ENCODE measurements at places on chromosomes 4 and X. TPM values are rescaled to one million over a fixed set of nuclear protein-coding genes. Genes with fewer than 3 reads are reported as not detected.

Gene EDA2R
- 9.7 TPM for total RNA-seq

GRCh38 chr4:113636877-113637276, 124.7 kb downstream of the CAMK2D start:
- DNase-seq = peak; percentile 68

GRCh38 chr4:135605076-135605475, 1403.5 kb upstream of the PABPC4L start:
- no peak for DNase-seq

DNA sequence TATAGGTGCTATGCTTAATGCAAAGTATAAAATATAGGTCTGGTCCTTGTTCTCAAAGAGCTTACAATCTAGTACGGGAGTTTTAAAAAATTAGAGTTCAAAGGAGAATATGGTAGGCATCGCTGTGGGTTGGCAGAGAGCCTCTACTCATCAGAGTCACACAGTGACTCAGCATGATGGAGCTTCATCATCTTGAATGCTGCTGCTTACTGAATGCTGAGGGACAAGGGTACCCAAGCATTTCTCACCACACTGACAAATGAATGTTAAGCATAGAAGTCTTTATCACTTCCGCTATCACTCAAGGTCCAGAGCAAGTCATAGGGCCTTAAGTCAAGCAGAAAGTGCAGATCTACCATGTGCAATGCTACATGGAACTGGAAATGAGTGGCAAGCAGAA, 268.6 kb upstream of the IGFBP7 start:
- DNase-seq = peak; percentile 41

DNA sequence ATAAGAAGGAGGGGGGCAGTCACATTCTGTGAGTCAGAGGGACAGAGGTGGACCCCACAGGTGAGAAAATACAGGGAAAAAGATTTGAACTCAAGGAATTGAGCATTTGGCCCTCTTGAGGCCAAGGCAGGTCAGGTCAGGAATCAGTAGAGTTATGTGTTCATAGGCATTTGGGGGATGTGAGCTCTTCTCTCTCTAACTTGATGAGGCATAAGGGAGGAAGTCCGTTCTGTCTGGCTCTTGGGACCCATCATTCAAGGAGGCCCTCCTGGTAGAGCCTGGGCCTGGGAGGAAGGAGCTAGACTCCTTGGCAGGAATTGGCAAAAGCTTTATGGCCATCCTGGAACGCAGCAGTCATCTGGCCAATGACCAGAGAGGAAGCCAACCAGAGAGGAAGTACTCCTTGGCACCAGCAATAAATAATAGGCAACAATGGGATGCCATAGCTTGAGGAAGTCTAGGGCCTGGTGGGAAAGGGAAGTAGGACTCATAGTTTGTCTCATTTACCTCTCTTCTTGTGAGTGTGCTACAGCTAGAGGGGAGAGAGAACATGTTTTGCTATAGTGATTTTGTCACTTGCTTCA, 53.0 kb downstream of the MSN start:
- no peak for DNase-seq

DNA sequence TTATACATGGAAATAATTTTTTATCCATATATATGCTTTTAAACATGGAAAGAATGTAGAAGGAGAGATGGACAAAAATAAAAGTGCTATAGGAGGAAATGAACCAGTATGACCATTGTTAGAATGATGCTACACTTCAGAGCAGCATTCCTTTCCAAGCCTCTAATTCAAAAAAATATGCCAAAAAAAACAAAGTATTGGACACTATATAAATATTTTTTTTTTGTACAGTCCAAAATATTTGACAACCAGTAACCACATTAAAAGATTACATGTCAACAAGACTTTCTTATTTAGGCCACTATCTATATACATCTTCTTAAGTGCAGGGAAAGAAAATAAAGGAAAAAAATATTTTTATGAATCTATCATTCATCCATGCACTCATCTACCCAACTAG, 198.6 kb downstream of the LRBA start:
- no peak for DNase-seq

DNA sequence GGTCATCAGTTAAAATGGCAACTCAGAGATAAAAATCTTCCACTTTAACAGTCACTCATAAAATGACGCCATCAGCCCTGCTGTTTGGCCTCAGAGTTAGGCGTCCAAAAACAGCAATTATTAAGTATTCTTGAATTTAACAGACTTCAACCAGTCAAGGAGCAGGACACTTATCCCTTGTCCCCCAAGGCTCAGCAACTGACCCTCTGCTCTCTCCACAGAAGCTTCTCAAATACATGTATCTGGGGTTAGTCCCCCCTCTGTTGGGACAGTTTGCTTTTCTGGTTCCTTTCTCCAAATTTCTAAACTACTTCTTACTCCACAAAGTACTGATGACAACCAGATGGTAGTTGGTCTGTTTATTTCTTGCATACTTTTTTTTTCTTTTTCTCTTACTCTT, 54.4 kb downstream of the SOD3 start:
- no peak for DNase-seq
